ENCODE measurements at places on chromosomes 5 and 9.

DNA sequence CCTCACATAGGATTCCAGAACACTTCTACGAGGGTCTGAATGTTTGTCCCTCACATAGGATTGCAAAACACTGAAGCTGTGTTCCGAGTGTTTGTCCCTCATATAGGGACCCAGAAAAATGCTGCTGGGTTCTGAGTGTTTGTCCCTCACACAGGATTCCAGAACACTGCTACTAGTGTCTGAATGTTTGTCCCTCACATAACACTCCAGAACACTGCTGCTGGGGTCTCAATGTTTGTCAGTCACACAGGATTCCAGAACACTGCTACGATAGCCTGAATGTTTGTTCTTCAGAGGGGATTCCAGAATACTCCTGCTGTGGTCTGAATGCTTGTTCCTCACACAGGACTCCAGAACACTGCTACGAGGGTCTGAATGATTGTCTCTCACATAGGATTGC, 218.7 kb downstream of the FOXD4L6 start:
- DNase-seq: no peak

GRCh38 chr9:130535818-130536521, 43.4 kb upstream of the FUBP3 start:
- DNase-seq: no peak

GRCh38 chr9:32265037-32265436, 119.4 kb upstream of the ACO1 start:
- no peak for DNase-seq

DNA sequence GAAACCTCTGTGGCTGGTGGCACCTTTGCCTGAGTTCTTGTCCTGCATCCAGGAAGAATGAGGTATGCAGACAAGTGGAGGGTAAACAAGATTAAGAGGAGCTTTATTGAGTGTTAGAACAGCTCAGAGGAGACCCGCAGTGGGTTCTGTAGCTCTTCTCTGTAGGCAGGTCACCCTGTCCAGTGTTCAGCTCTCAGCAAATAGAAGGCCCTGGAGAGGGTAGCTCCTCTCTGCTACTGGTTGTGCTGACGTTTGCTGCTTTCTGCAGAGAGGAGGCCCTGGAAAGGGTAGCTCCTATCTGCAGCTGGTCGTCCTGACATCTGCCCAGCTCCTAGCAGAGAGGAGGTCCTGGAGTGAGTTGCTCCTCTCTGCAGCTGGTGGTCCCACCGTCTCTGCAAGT, 96.8 kb upstream of the CCDC112 start:
- no peak for DNase-seq

GRCh38 chr5:96115147-96115807, 153.6 kb upstream of the ELL2 start:
- no peak for DNase-seq

GRCh38 chr5:132468656-132469379, 21.8 kb downstream of the IRF1 start:
- no peak for DNase-seq

DNA sequence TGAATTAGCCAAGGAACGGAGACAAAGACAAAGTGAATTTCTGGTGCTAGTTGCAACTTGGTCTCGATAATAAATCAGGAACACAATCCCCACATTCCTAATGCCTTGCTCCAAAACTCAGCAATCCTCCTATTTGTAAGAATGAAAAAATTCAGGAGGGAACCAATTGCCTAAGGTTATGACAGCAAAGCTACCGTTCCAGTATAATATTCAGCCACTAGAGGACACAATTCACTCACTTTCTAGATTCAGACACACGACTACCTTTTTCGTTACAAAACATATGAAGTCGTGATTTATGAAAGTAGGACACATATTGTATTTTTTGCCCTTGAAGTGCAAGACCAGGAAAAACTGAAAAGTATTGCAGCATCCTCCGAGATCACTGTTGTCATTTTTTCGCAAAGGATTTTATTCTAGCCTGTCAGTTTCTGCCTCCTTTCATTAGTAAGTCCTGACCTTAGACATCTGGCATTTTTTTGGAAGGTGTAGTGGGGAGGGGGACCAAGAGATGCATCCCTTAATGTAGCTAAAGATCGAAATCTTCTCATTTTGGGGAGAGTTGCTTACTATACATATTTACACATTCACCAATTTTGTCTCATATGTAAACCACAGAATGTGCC, 133.1 kb downstream of the DOCK8 start:
- DNase-seq: no peak

GRCh38 chr5:5699062-5699461, 276.6 kb downstream of the ICE1 start:
- no peak for DNase-seq

- no peak for DNase-seq
These were observed 21.9 kb downstream of the TTC1 start for GRCh38 chr5:160030631-160031377.

DNA sequence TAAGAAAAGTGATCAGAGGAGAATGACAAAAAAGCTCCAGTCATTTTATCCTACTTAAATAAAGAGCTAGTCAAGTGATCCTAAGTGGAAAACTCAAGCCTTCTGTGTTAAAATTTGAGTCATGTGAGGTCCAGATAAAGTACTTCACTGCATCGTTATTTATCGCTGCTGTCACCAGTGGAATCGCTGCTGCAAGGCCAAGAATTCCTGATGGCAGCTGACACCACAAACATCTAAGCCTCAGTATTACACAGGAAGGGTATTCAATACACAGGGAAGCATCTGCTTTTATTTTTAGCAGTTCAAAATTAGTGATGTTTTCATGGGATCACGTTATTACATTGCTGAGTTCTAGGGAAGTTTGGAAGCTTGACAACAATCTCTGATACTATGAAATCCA, 190.3 kb downstream of the GOLPH3 start:
- no peak for DNase-seq

- DNase-seq: no peak
These were observed 560.2 kb upstream of the CDH9 start for GRCh38 chr5:27598576-27598975.

DNA sequence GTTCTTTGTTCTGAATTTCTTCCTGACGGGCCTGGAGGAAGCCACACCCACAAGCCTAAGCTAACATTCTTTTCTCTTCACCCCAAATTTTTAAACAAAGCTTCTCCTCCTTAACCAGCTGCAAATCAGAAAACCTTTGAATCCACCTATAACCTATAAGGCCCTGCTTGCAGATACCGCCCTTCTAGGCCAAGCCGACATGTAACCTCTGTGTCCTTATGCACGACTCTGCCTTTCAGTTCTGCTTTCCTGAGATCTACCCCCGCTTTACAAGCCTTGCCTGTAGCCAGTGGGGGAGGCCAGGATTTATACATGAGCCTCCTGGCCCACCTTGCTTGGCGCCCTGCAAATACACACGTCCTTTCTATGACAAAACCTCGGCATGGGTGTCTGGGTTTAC, 19.3 kb downstream of the BRD9 start:
- no peak for DNase-seq

GRCh38 chr9:86624630-86625029, 270.4 kb upstream of the TUT7 start:
- no peak for DNase-seq

- no peak for DNase-seq
These were observed 122.3 kb downstream of the GNAQ start for GRCh38 chr9:77909306-77909705.

- DNase-seq: no peak
These were observed 181.9 kb upstream of the GLRA1 start for GRCh38 chr5:152106571-152106970.

GRCh38 chr9:20312732-20313131, 309.6 kb downstream of the MLLT3 start:
- DNase-seq: no peak

DNA sequence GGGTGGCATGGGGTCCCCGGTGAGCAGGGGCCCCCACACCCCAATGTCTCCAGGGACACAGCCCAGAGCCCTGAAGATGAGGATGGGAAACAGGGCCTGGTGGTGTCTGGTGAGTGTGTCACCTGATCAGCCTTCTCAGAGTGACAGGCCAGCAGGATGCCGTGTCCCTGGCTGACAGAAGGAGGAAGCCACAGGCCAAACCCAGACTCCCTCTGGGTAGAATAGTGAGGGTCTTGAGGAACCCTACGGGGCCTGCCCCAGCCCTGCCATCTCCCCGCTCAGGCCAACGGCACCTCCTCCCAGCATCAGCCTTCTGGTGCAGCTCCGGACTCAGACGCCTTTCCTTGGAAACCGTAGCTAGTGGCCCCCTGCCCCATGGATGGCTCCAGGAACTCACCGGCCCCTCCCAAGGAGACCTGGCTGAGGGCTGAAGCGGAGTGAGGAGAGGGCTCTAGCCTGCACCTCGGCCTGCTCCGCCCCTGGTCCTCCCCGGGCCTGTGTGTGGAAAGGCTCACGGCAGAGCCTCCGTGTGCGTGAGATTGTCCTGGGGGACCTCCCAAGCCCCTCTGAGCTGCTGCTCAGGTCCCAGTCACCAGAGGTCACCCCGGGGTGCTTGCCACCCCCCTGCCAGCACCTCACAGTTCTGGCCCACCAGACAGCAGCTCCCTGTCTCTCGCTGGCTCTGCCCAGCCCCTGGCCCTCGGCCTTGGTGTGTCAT, 6.0 kb downstream of the RALGDS start:
- DNase-seq: no peak

DNA sequence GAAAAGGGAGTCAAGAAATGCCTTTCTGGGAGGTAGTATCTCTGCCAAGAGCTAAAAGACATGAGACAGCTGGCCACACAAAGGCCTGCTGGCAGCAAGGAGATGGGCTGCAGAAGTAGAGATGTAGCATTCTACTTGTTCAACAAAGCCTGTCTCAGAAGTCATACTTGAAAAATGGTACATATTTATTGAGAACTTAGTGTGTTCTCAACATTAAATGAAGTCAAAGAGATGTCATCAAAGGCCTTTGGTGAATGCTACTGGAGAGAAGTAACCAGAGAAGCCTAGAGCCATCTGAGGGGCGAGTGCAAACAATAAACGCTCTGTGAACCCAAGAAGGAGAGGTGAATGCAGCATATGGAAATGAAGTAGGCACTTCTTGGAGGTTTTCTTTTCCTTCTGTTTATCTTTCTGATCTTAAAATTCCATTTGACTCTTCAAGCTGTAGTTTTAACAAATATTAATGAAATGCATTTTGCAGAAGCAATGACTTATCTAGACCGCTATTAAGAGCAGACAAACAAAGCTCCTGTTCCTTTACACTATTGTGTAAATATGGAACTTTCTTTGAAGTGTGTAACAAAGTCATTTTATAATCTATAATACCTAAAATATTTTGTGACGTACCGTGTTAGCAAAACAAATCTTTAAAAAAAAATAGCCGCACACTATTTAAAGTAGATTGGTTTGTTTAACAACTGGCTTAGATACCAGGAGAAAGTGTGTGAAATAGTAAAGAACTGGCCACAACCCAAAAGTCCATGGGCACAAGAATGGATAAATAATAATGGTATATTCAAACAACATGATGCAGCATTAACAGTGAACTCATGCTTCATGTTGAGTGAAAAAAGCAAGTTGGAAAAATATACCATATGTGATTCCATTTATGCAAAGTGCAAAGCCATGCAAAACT, 70.2 kb downstream of the ZNF608 start:
- DNase-seq: no peak

DNA sequence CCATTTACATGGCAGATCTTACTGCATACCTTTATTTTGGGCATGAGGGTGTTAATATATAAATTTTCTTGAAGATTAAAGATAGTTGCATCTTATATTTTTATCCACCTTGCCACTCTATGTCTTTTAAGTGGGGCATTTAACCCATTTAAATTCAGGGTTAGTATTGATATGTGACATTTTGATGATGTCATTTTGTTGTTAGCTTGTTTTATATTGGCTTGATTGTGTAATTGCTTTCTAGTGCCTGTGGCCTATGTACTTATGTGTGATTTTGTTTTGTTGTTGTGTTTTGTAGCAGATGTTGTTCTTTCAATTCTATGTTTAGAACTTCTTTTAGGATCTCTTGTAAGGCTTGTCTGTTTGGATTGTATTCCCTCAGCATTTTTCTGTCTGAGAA, 939.9 kb upstream of the CDH9 start:
- no peak for DNase-seq

- peak; percentile 33 for DNase-seq
These were observed 33.4 kb upstream of the SLC6A19 start for GRCh38 chr5:1167728-1168709.

GRCh38 chr5:43312699-43313034, 545 bp downstream of the HMGCS1 start:
- no peak for DNase-seq

DNA sequence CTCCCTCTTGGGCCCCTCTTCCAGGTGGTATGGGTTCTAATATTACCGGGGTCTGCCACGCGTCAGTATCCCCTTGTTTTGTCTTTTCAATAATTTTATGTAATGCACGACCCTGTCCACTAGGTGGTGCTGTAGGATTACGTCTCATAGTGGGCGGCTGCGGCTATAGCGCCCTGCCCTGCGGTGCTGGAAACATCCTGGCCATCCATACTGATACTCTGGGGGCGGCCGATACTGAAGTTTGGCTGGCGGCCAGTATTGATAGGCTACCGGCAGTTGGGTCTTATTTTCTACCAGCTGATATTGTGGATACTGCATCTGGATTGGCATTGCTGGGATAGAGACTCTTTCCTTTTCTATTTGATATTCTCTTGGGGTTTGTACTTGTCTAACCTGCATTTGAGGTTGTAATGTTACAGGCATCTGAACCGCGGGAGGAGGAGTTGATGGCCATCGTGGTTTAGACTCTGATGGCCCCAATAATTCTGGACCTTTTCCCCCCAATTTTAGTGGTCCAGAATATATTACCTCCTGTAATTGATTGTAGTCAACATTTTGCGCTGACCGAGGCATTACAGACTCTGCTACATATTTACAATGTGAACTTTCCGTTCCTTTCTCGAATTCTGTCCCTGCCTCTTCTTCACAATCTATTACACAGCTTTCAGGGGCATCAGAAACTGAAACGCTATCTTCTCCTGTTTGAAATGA, 3.3 kb upstream of the TMEM141 start:
- DNase-seq: peak; percentile 17

DNA sequence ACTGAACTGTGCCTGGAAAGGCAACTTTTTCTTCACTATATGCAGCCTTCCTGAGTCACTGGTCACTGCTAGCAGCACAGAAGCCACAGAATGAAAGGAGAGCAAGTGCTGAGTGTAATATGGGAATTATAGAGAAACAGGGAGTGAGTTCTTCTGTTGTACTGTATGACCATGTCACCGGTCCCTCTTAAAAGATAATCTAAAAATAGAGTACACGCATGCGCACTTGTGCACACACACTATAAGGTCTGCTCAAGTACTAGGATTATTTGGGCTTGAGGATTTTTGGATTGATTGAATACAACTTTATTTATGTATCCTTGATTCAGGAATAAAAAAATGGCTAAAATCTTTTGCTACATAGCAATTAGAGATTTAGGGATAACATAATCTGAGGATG, 571.9 kb downstream of the PDE4D start:
- no peak for DNase-seq

GRCh38 chr9:125966959-125967711, 220.0 kb downstream of the PBX3 start:
- DNase-seq: no peak

- DNase-seq: no peak
These were observed 29.7 kb downstream of the GPR21 start for GRCh38 chr9:123063177-123063598.

DNA sequence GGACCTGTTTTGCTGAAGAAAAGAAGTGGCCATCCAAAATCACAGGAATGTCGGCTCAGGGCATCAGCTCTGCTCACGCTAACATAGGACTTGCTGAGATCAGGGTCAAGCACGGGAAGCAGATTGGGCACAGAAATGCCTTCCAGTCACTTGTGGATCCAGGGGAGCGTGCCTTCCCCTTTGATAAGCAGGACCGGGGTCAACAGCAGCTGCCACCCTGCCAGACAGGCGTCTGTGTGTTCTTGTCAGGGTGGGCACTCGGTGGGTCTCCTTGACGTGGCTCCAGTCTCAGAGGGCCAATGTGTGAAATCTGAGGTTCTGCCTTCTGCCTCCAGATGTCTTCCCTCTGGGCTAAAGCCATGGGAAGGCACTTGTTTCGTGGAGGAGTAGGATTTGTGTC, 313.7 kb upstream of the IRX4 start:
- no peak for DNase-seq

Data from hypothalamus (tissue), 51 donors.